Activated CD4-positive, alpha-beta memory T cell treated with anti-CD3 and anti-CD28 coated beads for 36 hours (primary cell): ENCODE measurements at places on chromosomes 4 and X. TPM values are rescaled to one million over a fixed set of nuclear protein-coding genes. Genes with fewer than 3 reads are reported as not detected.

Gene GABRB1
- not detected for total RNA-seq

Gene TLR10
- 0.05 TPM for total RNA-seq

Gene APEX2
- total RNA-seq = 32.7 TPM

Gene CD38
- 12.0 TPM for total RNA-seq

Gene SLC2A9
- total RNA-seq = 0.10 TPM

Gene KDR
- not detected for total RNA-seq

GRCh38 chrX:53253293-53254020 lies 27.9 kb downstream of the IQSEC2 start:
- H3K4me3 ChIP-seq = no peak overlapping the region
- no peaks in the 10 kb centered on the region for H3K27me3 ChIP-seq
- DNase-seq = no peak
- no peak overlapping the region for H3K27ac ChIP-seq
- H3K36me3 ChIP-seq = no peaks in the 10 kb centered on the region

DNA sequence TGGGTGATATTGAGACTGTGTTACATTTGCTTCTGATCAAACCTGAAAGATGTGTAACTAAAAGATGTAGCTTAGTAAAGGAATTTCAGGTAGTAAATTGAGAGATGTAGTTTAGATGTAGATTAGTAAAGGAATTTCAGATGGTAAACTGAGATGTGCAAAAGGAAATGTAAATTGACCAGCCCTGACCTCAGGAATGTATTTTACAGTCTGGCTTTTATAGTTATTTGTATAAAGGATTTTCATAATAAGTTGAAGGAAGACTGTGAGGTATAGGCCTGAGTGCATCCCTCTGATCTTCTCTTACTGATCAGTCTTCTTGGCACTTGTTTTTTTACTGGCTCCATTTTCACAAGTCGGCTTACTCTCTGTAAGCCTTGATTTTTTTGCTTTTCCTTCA lies 3.2 kb downstream of the KLHL2 start:
- H3K27ac ChIP-seq = no peak overlapping the region
- H3K27me3 ChIP-seq = no peaks in the 10 kb centered on the region
- H3K4me3 ChIP-seq = no peak overlapping the region
- H3K36me3 ChIP-seq = no peaks in the 10 kb centered on the region
- peaks cover 70% of the 10 kb centered on the region for H3K4me1 ChIP-seq

DNA sequence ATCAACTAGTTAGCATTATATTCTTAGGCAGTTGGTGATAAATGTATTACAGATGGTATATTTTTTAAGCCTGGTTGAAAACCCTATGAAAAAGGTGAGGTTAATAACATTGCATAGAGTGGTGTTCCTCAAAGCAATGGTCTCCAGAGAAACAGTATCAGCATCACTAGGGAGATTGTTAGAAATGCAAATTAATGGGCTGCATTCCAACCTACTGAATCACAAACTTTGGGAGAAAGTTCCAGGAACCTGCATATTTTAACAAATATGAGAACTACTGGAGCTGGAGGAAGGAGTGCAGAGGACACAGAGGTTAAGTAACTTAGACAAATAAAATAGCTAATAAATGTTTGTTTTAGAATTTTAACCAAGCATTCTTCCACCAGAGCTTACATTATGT lies 166.9 kb upstream of the PCDH10 start:
- no peak for DNase-seq
- no peak overlapping the region for H3K27ac ChIP-seq
- no peaks in the 10 kb centered on the region for H3K36me3 ChIP-seq

GRCh38 chr4:158958489-158959270 lies 144.2 kb upstream of the RAPGEF2 start:
- H3K4me3 ChIP-seq = no peak overlapping the region
- H3K36me3 ChIP-seq = no peaks in the 10 kb centered on the region
- no peaks in the 10 kb centered on the region for H3K4me1 ChIP-seq
- H3K27ac ChIP-seq = no peak overlapping the region
- peaks cover 2% of the 10 kb centered on the region for H3K27me3 ChIP-seq
- DNase-seq = no peak

DNA sequence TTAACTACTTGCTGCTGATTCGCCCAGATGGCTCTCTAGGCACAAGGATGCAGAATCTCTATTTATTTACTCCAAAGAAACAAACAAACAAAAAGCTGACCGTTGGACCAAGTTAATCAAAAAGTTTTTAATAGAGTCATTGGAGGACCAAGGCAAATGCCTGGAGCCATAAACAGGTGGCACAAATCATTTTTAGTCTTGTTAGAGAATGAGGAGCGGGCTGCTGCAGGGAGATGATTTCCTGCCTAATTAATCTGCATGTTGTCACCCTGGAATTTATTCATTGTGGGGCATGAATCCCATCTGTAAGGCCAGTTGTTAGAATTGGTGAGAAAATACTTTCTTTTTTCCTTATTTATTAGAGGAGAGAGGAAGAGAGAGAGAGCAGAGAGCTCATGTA lies 147.4 kb upstream of the GATB start:
- H3K27ac ChIP-seq = no peak overlapping the region
- no peak for DNase-seq
- H3K27me3 ChIP-seq = no peaks in the 10 kb centered on the region
- no peaks in the 10 kb centered on the region for H3K4me1 ChIP-seq
- no peak overlapping the region for H3K4me3 ChIP-seq

DNA sequence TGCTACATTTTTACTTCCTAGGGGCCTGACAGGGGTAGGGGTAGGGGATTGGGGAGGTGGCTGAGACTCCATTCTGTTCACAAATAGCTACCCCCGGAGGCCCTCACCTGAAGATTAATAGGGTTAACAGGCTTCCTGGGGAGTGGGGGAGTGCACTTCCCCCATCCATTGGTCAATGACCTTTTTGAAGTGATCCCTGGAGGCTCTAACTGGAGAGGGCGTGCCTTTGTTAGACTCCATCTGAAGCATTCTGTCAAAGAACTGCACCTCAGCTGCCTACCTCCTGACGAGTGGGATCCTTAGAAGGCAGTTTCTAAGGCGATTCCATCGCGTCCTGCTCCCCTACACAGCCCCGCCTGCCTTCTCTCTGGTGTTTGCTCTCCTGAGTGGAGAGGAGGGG lies 10.0 kb upstream of the MTM1 start:
- no peak for DNase-seq
- H3K27ac ChIP-seq = no peak overlapping the region
- no peaks in the 10 kb centered on the region for H3K36me3 ChIP-seq
- H3K4me3 ChIP-seq = no peak overlapping the region
